Endothelial cell (in vitro differentiated cells): ENCODE measurements at places on chromosomes 11 and 22. TPM values are rescaled to one million over a fixed set of nuclear protein-coding genes. Genes with fewer than 3 reads are reported as not detected.
A peak's percentile ranks its signal among the peaks of the same experiment; 100 is the strongest.

- DNase-seq = no peak
Observed at GRCh38 chr11:3944198-3944597, 88.7 kb downstream of the STIM1 start.

- DNase-seq = no peak
Observed at GRCh38 chr11:86577644-86578636, 94.5 kb downstream of the ME3 start.

The OR2D2 gene
- 0.64 TPM for total RNA-seq

DNA sequence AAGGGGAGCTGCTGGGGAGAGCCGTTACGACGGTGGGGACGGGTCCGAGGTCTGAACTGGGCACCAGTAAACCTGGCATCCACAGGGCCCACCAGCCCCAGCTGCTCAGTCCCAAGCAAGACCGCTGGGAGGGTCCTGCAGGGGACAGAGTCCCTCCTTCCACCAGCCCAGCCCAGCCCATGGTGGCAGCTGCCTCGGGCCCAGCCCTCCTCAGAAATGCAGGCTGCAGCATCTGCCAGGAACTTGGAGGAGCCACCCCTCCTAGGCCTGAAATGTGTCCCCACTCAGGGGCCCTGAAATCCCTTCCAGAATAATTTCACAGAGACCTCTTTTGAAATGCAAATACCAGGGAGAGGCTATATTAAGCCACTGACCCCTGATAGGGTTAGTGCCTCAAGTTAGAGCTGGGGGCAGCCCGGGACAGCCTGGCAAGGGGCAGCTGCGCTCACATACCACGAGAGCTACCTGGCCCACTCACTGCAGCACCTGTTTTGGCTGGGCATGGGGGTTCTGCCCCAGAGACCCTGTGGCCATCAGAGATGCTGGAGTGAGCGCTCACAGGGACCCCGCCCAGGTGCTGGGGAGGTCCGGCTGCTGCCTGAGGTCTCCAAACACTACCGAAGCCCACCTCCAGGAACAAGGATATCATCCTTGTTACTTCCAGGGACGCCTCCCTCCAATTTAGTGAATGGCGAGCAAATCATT is 53.1 kb downstream of the CELSR1 start:
- DNase-seq = no peak

GRCh38 chr11:113289431-113290187 is 24.8 kb upstream of the TTC12 start:
- peak; percentile 78 for DNase-seq
